ENCODE measurements at places on chromosomes 4 and X. TPM values are rescaled to one million over a fixed set of nuclear protein-coding genes. Genes with fewer than 3 reads are reported as not detected.

GPRIN3 gene
- 48.3 TPM for total RNA-seq

IDH3G gene
- total RNA-seq, result 71.1 TPM

GUCY1B1 gene
- total RNA-seq, result 2.1 TPM

SPANXB1 gene
- not detected for total RNA-seq

FABP2 gene
- not detected for total RNA-seq

GPR119 gene
- total RNA-seq, result not detected

RAB41 gene
- not detected for total RNA-seq

MAGEA4 gene
- not detected for total RNA-seq

P2RY4 gene
- total RNA-seq, result 0.61 TPM

IL13RA1 gene
- total RNA-seq, result 2.4 TPM
